ENCODE measurements at places on chromosomes 7 and 10.

DNA sequence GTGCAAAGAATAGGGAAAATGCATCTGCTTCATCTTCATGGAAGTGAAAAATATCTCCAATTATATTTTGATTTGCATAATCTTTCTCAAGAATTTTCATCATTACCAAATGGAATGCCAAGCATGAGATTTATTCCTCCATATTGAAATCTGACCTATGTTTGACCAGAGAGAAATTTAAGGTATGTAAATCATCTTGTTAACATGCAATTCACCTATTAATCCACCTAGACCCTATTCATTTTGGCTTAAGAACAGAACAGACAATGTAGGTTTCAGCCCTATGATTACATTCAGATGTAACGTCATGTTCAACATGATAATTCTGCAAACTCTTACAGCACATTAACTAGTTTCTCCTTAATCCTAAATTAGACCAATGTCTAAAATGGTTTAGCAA lies 30.8 kb upstream of the TMEM140 start:
- no peak for DNase-seq

DNA sequence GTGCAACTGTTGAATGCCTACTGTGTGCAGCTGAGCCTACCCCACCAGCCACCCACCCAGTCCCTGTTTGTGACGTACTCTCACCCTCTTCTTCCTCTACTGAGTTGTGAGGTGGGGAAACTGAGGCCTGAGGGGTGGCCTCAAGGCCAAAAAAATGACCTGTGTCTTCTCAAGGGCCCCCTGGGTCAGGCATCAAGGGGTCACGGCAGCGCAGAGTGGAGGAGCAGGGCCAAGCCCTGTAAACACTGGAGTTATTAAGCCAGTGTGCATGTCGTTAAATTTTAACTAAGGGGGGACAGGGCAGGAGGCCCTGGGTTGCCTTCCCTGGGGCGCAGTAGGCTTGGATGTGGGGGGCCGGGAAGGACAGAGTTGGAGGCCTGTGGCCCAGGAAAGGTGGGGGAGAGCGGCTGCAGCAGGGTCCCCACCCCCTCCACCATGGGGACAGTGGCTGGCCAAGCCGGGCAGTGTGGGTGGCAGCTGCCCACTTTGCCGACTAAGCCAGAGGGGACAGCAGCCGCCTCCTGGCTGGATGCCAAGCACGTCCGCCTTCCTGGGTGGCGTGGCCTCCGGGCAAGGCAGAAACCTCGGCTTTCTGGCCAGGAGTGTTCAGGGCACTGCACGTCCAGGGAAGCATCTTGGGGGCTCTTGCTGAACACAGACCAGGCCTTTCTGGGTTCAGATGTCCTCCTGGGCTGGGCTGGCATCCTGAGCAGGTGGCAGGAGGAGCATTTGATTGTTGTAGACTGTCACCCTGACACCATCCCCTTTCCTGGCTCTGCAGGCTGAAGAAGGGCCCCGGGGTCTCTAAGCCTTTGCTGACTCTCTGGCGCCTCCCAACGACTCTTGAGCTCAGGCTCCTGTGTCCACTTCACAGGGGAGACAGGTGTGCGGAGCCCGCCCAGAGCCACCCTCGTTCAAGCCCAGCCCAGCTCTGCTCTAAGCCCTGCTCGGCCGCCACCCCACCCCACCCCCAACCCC lies 1.9 kb downstream of the SLC29A4 start:
- peak; percentile 73 for DNase-seq

- no peak for DNase-seq
Observed at GRCh38 chr10:97659589-97659988, 19.1 kb downstream of the PI4K2A start.

GRCh38 chr7:23597094-23598091 lies at the start of gene CCDC126:
TSS of gene CCDC126 (plus strand) at chr7:23597382. CDS start at chr7:23611316, 13,934 bp downstream.
- DNase-seq, result peak; percentile 92

- DNase-seq, result no peak
Observed at GRCh38 chr10:116763440-116763839, 21.1 kb upstream of the HSPA12A start.

DNA sequence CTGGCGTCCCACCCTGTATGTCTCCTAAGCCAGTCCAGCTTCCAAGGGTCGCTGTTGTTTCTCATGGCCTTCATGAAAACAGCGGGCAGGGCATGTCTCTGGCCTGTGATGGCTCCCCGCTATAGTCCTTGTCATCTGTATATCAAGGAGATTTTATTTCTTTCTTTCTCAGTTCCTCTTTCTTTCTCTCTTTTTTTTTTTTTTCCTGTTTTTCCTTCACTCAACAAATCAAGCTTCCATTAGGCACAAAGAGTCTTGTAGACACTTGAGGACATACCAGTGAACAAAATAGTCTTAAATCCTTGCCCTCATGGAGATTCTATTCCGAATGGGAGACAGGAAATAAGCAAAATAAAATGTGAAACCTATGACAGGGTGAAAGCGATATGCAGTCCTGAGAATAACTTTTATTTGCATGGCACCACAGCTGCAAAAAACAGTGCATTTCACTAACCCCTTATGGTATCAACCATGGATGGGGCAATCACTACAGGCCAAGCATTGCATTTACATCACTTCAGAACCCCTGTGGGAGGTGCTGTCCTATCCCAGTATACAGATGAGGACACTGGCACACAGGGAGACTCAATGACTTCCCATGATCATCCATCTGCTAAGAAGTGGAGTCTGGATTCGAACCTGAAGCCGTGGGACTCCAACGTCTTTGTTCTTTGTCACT lies 50.7 kb downstream of the SYPL1 start:
- DNase-seq, result no peak

DNA sequence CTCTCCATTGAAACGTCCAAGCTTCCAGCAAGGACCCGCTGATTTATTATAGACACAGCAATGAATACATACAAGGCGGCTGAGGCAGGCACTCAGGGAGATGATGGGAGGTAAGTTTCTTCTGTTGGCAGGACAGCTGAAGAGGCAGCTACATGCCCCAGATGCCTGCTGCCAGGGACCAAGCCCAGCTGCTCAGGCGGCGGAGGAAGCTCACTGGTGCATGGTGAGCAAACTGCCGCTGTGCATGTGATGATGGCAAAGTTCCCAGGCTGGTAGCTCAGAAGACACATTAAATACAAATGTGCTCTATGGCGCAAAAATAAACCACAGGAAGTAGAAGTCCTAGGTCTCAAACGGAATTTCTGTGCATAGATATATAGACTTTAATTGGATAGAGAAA lies 2.3 kb downstream of the DNTT start:
- peak; percentile 50 for DNase-seq

DNA sequence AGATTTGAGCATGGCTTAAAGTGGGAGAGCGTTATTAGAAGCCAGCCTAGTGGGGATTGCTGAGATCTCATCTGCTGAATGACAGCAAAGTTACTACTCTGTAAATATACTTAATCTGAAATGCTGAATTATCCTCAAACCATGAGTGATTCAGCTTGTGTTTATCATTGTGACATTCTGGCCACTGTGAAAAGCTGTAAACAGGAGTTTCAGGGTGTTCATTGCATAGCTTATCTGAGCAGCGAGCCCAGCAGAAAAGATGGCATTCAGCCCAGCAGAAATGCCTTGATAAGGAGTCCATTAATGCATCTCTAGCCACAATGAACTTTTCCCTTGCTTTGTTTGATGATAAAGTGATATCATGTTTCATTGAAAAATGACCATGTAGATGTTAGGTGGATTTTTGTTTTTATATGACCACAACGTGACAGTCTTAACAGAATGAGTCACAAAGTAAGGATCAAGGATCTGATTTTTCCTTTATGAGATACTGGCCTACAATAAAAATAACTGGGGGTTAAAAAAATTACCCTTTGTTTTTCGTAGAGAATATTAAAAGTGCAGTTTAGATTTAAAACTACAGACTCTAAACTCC lies 7.8 kb downstream of the TES start:
- peak; percentile 20 for DNase-seq

DNA sequence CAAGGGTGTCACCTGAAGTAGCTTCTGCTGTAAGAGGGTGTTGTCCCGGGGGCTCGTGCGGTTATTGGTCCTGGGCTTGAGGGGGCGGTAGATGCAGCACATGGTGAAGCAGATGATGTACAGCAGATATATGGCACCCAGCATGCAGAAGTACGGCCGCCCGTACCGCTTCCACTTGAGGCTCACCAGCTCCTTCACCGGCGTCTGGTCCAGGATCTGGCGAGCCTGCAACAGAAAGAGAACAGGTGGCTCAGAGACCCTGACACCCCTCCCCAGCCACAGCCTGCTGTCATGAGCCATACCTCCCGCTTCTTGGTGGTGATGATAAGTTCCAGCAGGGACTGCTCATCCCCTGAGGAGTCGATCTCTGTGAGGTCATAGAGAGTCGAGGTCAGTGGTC lies 10.1 kb downstream of the TRPV6 start:
- DNase-seq, result no peak

GRCh38 chr7:114832906-114833595 lies 88.8 kb upstream of the MDFIC start:
- no peak for DNase-seq

- no peak for DNase-seq
Observed at GRCh38 chr7:1886361-1887064, 216.4 kb downstream of the ELFN1 start.

DNA sequence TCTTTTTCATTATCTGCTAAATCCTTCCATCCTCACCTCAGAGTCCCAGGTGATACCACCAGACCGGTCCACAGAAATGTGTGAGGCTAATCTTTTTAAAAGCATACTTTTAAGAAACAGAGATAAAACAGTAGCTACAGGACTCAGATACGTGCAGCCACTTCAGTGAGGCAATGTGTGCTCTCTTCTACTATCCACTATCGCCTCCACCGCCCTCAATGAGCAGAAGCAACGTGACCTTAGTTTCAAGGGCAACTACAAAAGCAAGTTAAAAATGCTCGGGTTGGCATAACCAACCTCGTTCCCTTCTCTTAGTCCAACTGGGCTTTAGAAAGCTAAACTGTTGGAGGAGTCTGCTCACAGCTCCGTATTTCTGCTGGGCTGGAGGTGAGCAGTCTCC lies 4.2 kb downstream of the FGFR2 start:
- no peak for DNase-seq

GRCh38 chr10:45471531-45472310 lies 97.7 kb downstream of the ALOX5 start:
- DNase-seq, result no peak

DNA sequence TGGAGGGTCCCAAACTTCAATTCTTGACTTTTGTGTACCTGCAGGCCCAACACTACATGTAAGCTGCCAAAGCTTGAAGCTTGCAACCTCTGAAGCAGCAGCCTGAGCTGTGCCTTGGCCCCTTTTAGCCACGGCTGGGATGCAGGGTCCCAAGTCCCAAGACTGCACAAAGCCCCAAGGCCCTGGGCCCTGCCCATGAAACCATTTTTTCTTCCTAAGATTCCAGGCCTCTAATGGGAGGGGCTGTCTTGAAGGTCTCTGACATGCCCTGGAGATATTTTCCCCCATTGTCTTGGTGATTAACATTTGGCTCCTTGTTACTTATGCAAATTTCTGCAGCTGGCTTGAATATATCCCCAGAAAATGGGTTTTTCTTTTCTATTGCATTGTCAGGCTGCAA lies 52.7 kb downstream of the MTURN start:
- no peak for DNase-seq

GRCh38 chr10:77308084-77308732 lies 329.4 kb downstream of the KCNMA1 start:
- DNase-seq, result no peak

DNA sequence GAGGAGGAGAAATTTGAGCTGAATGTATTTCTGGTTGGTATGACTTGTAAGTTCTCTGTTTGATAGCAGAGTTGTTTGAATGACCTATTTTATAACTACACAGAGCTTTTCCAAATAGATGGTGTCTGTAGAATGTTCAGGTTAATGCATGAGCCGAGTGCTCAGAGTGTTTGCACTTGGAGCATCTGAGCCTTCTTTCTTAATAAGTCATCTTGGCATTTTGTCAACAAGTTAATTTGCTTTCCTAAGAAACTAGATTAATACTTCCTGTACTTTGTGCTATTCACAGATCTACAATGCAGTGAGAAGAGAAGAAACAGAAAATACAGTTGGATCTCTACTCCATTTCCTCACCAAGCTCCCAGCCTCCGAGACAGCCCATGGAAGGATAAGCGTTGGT lies 138.2 kb downstream of the PLCE1 start:
- no peak for DNase-seq

DNA sequence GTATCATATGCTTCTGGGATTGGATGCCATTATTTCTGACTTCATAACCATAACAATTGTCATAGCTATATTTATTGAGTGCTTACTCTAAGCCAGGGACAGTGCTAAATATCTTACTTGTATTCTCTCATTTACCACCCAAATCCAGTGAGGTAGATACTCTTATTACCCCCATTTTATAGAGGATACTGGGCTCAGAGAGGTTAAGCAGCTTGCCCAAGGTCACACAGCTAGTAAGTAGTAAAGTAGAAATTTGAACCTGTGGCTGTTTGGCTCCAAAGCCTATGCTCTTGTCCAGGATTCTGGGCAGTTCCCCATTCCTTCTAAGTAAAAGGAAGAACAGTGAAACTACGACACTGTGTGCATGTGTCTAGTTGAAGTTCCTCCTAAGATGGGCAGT lies 56.5 kb downstream of the COL13A1 start:
- no peak for DNase-seq

- DNase-seq, result no peak
Observed at GRCh38 chr7:139767561-139767982, 10.2 kb downstream of the HIPK2 start.

- no peak for DNase-seq
Observed at GRCh38 chr7:73397521-73398281, 35.9 kb upstream of the FZD9 start.

- DNase-seq, result no peak
Observed at GRCh38 chr10:3264161-3264761, 91.7 kb upstream of the PITRM1 start.

DNA sequence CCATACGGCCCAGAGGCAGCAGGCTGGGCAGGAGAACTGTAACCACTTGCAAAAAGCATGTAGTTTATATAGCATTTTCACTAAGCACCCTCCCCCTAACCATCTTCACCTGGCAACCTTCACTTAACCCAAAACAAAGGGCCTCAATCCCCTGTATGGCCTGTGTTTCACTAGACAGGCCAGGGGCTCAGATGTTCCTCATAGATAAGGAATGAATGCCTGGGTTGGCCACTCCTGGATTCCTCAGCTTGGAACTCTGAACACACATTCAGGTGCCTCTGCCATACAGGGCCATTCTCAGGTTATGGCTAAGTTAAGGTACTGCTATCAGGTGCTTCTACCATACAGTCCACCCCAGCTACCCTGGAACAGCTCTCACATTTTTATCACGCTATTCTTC lies 10.3 kb upstream of the TMEM168 start:
- DNase-seq, result no peak

GRCh38 chr7:158008267-158008666 lies 579.4 kb downstream of the PTPRN2 start:
- DNase-seq, result no peak

Data from body of pancreas (tissue), 4 donors.